ENCODE measurements at places on chromosomes 5 and 9.

GRCh38 chr5:103128202-103128601, 8.1 kb downstream of the PPIP5K2 start:
- H3K27me3 ChIP-seq = no peaks in the 10 kb centered on the region
- no peak overlapping the region for H3K4me3 ChIP-seq
- H3K4me1 ChIP-seq = peaks cover 2% of the 10 kb centered on the region
- no peak for DNase-seq
- H3K27ac ChIP-seq = no peak overlapping the region

- peaks cover 40% of the 10 kb centered on the region for H3K4me1 ChIP-seq
- no peak for DNase-seq
- H3K27ac ChIP-seq = no peak overlapping the region
- H3K4me3 ChIP-seq = no peak overlapping the region
- no peaks in the 10 kb centered on the region for H3K27me3 ChIP-seq
Measured at GRCh38 chr5:72465066-72465465, 42.1 kb downstream of the ZNF366 start.

GRCh38 chr5:63685454-63685853, 276.8 kb downstream of the HTR1A start:
- no peak overlapping the region for H3K27ac ChIP-seq
- H3K36me3 ChIP-seq = no peaks in the 10 kb centered on the region
- DNase-seq = no peak
- H3K4me3 ChIP-seq = no peak overlapping the region
- no peaks in the 10 kb centered on the region for H3K27me3 ChIP-seq
- no peaks in the 10 kb centered on the region for H3K4me1 ChIP-seq

DNA sequence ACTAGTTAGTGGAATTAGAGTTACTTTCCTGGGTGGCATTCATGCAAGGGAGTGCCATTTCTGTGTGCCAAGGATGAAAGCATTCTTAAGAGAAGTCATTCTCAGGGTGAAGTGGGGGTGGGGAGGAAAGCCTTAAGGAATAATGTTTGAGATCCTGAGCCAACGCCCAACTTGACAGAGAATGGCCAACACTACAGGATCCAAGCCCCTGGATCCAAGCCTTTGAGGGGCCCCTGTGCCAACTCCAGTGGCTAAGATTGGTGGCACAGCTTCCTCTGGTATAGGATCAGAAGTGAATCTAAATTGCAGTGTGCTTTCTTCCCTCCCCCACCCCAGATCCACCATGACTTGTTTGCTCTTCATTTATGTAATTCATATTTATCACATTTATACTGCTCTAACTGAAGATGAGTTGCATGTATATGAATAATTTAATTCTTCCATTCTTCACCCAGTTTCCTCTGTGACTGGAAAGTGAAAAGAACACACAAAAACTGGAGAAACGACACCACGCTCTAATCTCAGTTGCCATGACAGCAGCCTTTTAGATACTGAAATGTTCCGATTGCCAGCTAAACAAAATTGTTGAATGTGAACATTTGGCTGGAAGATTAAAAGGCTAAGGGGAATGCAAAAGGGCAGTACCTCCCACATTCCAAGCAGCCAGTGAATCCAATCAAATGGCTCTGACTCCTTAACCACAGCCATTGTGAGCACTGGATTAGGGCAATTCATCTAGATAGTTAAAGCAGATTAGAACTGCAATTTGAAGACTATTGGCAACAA, 4.5 kb downstream of the ZNF608 start:
- H3K27ac ChIP-seq = no peak overlapping the region
- H3K36me3 ChIP-seq = peaks cover 4% of the 10 kb centered on the region
- no peaks in the 10 kb centered on the region for H3K27me3 ChIP-seq
- DNase-seq = no peak

DNA sequence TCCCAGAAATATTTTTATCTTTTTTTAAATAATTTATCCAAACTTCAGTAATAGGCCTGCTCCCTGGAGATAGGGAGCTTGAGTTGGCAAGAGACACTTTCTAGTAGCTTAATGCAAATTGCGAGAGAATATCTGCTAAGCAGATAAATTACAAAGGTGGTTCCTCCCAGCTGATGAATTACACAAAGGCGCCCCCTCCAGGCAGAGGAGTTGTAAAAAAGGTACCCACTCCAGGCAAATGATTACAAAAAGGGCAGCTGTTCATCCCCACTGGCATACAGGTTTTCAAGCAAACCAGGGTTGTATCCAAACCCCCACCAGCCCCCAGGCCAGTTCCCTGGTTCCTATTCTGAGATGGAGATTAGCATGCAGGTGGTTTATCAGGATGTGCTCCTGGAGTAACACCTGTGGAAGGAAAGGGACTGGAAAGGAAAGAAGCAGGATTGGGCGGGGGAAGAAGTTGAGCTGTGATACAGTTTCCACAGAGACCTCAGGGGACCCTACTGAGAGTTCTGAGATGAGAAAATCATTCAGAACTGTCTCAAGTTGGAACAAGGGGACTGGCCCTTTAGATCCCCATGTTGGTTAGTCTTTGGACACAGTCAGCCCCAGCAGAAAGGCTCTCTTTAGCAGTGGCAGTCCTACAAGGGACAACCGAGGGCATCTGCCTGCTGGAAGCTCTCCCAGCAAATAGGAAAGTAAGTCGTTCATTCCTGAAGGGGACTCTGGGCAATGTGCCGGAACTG, 25.5 kb downstream of the ESM1 start:
- peaks cover 31% of the 10 kb centered on the region for H3K27me3 ChIP-seq
- H3K36me3 ChIP-seq = no peaks in the 10 kb centered on the region
- no peaks in the 10 kb centered on the region for H3K4me1 ChIP-seq
- DNase-seq = no peak
- H3K4me3 ChIP-seq = no peak overlapping the region

DNA sequence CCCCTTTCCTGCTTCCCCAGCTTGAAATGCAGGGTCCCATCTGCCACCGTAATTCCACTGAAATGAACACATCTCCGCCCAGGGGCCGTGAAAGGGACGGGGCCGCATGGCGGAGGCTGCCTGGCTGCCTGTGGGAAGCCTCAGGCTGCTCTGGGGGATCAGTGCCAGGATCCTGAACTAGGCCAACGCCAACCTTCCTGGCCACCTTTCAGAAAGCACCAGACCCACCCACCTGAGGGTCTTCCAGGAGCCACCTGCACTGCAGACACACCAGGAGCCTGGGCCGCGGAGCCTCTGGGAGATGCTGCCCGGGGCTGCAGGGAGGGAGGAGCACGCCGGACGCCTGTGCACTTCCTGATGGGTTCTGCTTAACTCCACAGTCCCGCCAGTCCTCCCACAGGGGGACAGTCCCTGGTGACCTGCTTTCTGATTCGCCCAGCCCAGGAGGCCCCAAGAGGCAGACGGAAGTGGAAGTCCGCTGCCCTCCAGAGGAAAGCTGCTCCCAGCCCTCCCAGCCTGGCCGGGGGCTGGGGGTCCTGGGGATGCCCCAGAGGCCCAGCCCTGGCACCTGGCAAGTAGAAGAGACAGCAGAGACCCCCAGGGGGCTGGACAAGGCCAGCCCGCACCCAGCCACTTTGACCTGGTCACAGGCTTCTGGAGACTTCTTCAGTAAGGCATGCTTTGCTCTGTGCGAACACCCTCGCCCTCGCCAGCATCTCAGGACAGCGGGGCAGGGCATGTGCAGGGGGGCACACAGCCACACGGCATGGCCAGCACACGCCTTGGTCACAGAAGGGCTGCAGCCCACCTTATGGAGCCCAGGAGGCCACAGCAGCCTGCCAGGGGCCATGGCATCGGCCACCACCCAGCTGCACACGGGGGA, at the start of gene CARD9:
TSS of gene CARD9 (minus strand) at position 370 of the 883 bp plus-strand sequence. CDS start 1,591 bp downstream, outside the sequence.
- DNase-seq = no peak
- no peak within 1 kb of the TSS for H3K4me3 ChIP-seq
- H3K36me3 ChIP-seq = no peaks in the 10 kb centered on the region
- peaks cover 16% of the 10 kb centered on the region for H3K4me1 ChIP-seq
- no peaks in the 10 kb centered on the region for H3K27me3 ChIP-seq

- peaks cover 14% of the 10 kb centered on the region for H3K27me3 ChIP-seq
- H3K4me3 ChIP-seq = no peak overlapping the region
- H3K4me1 ChIP-seq = no peaks in the 10 kb centered on the region
Measured at GRCh38 chr5:38237681-38238080, 20.7 kb upstream of the EGFLAM start.

GRCh38 chr5:40484495-40484894, 195.2 kb upstream of the PTGER4 start:
- H3K27me3 ChIP-seq = no peaks in the 10 kb centered on the region
- no peak for DNase-seq

DNA sequence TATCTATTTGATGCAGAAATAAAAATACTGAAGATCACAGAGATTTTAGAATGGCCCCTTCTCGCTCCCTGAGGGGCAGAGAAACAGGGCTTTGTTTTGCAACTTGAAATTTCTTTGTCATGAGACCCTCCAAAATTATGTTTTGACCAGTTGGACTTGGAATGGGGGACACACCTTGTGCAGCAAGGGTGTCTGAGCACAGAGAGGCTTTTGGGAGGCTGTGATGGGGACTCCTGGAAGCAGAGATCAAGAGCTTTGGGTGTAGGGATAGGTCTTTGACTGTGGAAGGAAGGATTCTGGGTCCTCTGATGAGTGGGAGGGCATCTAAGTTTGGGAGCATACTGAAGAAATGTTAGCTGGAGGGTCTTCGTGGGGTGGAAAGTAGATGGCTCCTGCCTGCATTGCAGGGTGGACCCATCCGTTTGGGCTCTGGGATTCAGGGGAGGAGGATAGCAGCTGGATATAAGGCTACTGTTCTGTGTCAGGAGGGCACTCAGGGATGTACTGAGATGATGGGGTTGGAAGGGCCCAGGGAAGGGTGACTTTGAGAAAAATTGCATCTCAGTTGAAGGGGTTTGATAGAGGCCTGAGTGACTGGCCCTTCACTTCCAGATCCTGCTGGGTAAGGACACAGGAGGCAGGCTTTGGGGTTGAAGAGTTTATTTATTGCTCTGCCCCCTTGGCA, 1.8 kb upstream of the MYORG start:
- H3K27me3 ChIP-seq = peaks cover 8% of the 10 kb centered on the region
- H3K36me3 ChIP-seq = no peaks in the 10 kb centered on the region
- DNase-seq = no peak
- H3K27ac ChIP-seq = no peak overlapping the region

- H3K36me3 ChIP-seq = no peaks in the 10 kb centered on the region
- H3K27ac ChIP-seq = no peak overlapping the region
- no peaks in the 10 kb centered on the region for H3K4me1 ChIP-seq
- no peaks in the 10 kb centered on the region for H3K27me3 ChIP-seq
Measured at GRCh38 chr5:154698763-154699162, 56.4 kb upstream of the LARP1 start.

- no peak for DNase-seq
- peaks cover 21% of the 10 kb centered on the region for H3K36me3 ChIP-seq
- H3K4me1 ChIP-seq = peaks cover 35% of the 10 kb centered on the region
- no peak overlapping the region for H3K4me3 ChIP-seq
- H3K27ac ChIP-seq = no peak overlapping the region
Measured at GRCh38 chr9:712643-713042, 128.9 kb upstream of the DMRT1 start.

DNA sequence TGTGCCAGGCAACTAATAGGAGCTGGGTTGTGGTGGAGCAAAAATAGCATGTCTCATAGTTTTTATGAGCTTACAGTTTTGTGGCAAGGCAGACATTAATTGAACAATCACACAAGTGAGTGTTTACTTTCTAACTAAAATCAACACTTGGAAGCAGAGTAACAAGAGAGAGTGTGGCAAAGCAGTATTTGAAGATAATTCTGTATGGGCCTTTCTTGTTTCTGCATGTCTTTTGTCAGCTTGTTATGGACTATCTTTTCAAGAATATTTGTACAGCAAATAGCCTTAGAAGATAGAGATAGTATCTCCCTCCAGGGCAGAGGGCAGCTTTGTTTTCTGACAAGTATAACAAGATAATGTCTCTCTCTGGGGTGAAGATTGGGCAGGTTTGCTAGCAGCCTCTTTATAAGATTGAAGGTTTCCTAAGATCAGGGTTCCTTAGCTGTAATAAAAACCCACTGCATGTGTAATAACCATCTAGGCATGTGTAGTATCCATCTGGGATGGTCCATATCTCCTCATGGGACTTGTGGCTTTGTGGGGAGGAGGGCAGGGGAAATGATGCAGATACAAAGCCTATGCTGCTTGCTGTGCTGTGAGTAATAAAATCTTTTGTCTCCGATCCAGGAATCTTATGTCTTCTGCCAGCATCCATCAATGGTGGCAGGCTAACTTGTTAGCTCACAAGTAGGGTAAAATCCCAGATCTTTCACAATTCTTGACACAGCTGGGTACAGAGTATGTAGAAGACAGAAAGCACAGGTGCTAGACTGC, 479.9 kb downstream of the KDM4C start:
- DNase-seq = no peak
- H3K4me3 ChIP-seq = no peak overlapping the region
- no peak overlapping the region for H3K27ac ChIP-seq
- H3K4me1 ChIP-seq = no peaks in the 10 kb centered on the region
- H3K36me3 ChIP-seq = no peaks in the 10 kb centered on the region
- H3K27me3 ChIP-seq = no peaks in the 10 kb centered on the region

DNA sequence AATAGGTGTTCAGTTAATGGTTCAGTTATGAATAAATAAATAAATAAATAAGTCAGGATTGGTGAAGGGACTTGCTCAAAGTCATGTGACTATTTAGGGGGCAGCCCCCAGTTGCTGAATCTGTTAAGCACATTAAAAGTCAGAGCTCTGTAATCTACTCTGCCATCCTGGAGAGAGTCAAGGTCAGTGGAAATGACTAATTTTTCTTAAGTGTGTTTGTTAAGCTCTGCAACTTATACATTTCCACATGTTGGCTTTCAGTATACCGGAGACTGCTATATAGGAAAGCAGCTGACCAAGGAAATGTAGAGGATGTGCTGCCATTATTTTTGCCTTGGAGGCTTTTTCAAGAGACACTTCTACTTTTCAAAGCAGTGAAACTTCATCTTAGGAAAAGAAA, 57.9 kb downstream of the KIAA1958 start:
- H3K36me3 ChIP-seq = no peaks in the 10 kb centered on the region
- no peak overlapping the region for H3K4me3 ChIP-seq
- no peaks in the 10 kb centered on the region for H3K27me3 ChIP-seq
- no peak for DNase-seq
- H3K4me1 ChIP-seq = peaks cover 19% of the 10 kb centered on the region

GRCh38 chr9:110728058-110728457, 59.5 kb downstream of the MUSK start:
- H3K27me3 ChIP-seq = no peaks in the 10 kb centered on the region
- no peaks in the 10 kb centered on the region for H3K4me1 ChIP-seq
- no peak overlapping the region for H3K4me3 ChIP-seq

DNA sequence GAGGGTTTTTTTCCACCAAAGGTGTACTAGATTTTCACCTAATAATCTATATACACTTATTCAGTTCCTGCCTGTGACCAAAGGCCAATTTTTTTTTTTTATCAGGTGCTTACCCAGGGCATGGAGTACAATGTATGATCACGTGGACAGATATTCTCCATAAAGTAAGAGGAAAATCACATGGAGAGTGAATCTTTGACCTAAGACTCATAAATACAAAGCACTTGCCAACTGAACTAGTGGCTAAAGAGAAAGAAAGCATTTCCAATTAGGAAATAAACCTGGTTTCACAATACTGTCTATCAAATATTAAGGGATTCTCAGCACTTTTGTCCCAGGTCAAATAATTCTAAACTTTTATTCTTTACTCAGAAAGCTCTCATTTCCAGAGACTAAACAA, 33.0 kb upstream of the CEP120 start:
- H3K4me3 ChIP-seq = no peak overlapping the region
- H3K4me1 ChIP-seq = peaks cover 10% of the 10 kb centered on the region
- DNase-seq = no peak

GRCh38 chr5:7364226-7364875, 31.6 kb upstream of the ADCY2 start:
- H3K36me3 ChIP-seq = no peaks in the 10 kb centered on the region
- H3K4me1 ChIP-seq = no peaks in the 10 kb centered on the region
- no peak overlapping the region for H3K27ac ChIP-seq
- no peak for DNase-seq

GRCh38 chr5:107295914-107296313, 374.8 kb downstream of the EFNA5 start:
- no peaks in the 10 kb centered on the region for H3K36me3 ChIP-seq
- no peak overlapping the region for H3K4me3 ChIP-seq
- H3K27me3 ChIP-seq = no peaks in the 10 kb centered on the region
- peaks cover 11% of the 10 kb centered on the region for H3K4me1 ChIP-seq
